Urothelium cell line (cell line): ENCODE measurements at places on chromosomes 2 and 18.

- DNase-seq: peak; percentile 89
These were observed 5.2 kb upstream of the DNAJB2 start for GRCh38 chr2:219273937-219274336.

DNA sequence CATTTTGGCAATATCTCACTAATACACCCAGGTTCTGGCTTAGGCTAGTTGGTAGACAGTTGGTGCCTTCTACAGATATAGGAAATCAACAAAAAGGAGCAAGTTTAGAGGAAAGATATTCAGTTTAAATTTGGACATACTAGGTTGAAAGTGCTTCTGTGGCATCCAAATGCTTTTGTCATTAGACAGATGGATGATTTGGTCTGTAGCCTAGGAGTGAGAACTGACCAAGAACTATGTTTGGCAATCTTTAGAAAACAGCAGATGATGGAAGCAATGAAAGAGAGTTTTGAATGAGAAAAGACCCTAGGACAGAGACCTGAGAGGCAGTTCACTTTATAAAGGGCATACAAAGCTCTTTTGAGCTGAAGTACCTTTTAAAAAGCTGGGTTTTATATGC lies 201.3 kb upstream of the FSHR start:
- no peak for DNase-seq

- DNase-seq: no peak
These were observed 11.6 kb downstream of the CFLAR start for GRCh38 chr2:201127570-201127969.

- DNase-seq: no peak
These were observed 2.0 kb upstream of the DSEL start for GRCh38 chr18:67518566-67518965.

DNA sequence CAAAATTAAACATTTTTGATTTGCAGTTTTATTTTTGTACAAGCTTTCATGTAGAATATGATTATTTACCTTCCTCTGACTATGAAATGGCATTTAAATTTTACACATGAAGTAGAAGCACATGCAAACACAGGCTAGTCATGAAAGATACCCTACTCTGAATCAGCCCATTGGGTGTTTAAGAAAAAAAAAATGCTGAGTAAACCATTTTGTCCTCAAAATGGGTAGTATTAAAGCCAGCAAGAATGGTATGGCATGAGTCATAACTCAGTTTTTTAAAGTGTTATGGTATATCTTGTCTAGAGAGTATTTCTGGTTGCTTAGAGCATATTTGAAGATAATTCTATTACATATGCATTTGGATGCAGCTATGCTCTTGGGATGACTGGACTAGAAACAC lies 55.0 kb downstream of the PKP4 start:
- no peak for DNase-seq

- DNase-seq: peak; percentile 44
These were observed 14.3 kb downstream of the SPTBN1 start for GRCh38 chr2:54470266-54470938.

DNA sequence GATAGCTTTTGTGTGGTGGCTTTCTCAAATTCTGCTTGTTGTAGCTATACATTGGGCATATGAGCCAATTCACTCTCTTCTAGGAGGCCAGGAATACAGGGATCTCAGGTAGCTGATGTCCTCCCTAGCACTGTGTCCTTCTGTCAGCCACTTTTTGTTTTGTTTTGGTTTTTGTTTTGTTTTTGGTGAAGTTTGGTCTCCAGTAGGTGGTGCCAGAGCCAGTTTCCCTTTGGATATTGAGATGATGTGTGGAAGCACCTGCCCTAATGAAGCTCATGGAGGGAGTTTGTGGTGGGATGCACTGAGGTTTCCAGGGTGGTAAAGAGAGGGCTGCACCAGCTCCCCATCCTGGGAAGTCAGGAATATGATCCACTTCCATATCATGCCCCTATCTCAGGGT lies 100.5 kb upstream of the VWC2L start:
- DNase-seq: no peak

DNA sequence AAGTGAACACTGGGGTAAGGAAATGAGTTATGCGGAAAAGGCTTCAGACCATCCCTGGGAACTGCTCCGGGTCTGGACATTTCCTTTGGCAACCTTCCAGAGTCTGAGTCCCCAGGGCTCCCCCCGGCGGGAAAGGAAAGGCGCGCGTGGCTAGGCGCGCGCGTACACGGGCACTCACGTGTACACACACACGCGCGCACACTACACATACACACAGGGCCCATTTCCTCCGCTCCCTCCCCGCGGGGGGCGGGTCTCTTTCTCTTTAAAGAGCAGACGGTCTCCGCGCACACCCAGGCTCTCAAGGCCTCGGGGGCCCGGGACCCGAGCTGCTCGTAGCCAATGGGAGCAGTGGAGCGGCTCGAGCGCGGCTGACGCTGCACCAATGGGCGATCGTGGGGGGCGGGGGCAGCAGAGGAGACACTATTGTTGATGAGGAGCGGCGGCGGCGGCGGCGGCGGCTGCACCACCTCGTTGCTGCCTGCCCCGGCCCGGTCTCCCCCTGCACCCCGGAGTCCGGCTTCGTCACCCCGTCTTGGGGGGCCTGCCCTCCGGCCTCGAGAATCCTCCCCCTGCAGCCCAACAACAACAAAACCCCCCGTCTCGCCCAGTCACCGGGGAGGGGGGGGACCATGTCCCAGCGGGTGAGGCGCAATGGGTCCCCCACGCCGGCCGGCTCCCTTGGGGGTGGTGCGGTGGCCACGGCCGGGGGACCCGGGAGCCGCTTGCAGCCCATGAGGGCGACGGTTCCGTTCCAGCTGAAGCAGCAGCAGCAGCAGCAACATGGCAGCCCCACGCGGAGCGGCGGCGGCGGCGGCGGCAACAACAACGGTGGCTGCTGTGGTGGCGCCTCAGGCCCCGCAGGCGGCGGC lies at the start of gene FAM117B:
FAM117B (plus strand) TSS at position 414 of the 872 bp plus-strand sequence; CDS start at position 633, 219 bp downstream.
- peak; percentile 97 for DNase-seq

- DNase-seq: peak; percentile 68
These were observed 21.6 kb upstream of the SLC20A1 start for GRCh38 chr2:112623913-112624777.

GRCh38 chr2:155151945-155152344 lies 453.4 kb downstream of the KCNJ3 start:
- no peak for DNase-seq

- DNase-seq: no peak
These were observed 41.3 kb downstream of the ANO7 start for GRCh38 chr2:241229563-241230401.

- no peak for DNase-seq
These were observed 701.2 kb upstream of the CDH7 start for GRCh38 chr18:65049586-65049985.

GRCh38 chr2:73947412-73948018 lies 20.8 kb downstream of the DGUOK start:
- DNase-seq: no peak

GRCh38 chr2:81706856-81707255 lies 1402.3 kb upstream of the LRRTM1 start:
- DNase-seq: no peak

DNA sequence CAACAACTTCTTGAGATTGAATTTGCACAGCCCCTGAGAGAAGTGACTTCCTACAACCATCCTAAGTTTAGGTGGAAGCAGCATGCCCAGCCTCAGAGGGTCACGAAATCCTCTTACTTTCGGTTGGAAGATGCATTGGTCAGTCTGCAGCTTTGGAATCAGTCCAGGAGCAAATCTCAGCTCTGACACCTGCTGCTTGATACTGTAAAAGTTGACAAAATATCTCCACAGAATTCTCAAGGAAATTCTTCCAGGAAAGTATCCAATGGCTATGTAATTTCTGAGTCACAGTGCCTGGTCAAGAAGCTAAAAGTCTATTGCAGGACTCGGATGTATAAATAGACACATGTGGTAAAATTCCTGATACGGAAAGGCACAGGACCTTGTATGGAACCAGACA lies 414.5 kb upstream of the GYPC start:
- no peak for DNase-seq

- no peak for DNase-seq
These were observed 84.2 kb downstream of the ACKR3 start for GRCh38 chr2:236653863-236654262.

DNA sequence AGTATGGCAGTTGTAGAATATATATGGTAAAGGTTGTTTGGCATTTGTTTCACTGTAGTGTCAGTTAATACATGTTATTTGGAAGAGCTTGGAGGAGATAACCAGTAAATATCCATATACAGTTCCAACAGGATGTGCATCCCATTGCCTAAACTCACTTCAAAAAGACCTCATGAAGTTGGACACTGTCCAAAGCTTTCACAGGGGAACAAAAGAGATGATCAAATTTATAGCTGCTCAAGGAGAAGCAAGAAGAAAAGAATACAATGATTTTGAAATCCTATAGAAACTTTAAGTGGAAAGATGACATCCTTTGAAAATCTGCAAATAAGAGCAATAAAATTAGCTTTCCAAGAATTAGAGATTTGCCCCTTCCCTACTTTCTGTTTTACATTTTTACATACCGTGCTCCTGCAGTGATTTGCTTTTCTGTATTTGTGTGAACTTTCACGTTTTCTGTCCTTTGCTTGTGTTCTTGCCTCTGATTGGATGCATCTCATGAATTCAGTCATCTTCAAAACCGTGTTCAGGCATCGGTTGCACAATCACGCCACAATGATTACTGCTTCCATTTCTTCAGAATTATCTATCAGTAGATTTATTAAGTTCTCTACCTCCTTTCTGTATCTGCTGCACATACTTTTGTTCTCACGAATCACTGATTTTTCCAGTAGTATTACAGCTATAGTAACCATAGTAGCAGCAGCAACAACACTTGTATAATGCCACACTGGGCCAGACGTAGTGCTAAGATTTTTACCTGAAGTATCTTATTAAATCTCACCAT lies 83.8 kb downstream of the PARD3B start:
- no peak for DNase-seq

GRCh38 chr2:207253666-207254345 lies 88.1 kb upstream of the KLF7 start:
- DNase-seq: peak; percentile 62
